ENCODE measurements at places on chromosomes 2 and 18.

- DNase-seq = no peak
Measured at GRCh38 chr2:174004905-174005605, 39.9 kb upstream of the SP3 start.

- no peak for DNase-seq
Measured at GRCh38 chr2:24478243-24478642, 12.8 kb upstream of the NCOA1 start.

GRCh38 chr18:2325308-2325849, 245.9 kb downstream of the METTL4 start:
- no peak for DNase-seq

DNA sequence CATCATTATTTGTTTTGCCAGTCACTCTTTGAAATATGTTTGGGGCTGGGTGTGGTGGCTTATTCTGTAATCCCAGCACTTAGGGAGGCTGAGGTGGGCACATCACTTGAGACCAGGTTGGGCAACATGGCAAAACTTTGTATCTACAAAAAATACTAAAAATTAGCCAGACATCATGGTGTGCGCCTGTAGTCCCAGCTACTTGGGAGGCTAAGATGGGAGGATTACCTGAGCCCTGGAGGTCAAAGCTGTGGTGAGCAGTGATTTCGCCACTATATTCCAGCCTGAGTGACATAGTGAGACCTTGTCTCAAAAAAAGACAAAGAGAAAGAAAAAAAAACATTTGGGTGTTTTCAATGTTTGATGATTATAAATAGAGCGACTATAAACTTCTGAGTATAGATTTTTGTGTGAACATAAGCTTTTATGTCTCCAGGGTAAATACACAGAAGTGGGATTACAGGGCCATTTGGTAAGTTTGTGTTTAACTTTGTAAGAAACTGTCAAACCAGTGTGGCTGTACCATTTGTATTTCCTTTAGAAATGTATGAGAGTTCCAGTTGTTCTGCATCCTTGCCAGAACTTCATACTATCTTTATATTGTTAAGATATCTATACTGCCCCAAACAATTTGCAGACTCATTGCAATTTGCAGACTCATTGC, 15.8 kb downstream of the BIRC6 start:
- no peak for DNase-seq

GRCh38 chr18:12770469-12771219, 67.8 kb downstream of the PSMG2 start:
- DNase-seq = no peak

- DNase-seq = no peak
Measured at GRCh38 chr2:144914622-144915318, 394.9 kb upstream of the ZEB2 start.

DNA sequence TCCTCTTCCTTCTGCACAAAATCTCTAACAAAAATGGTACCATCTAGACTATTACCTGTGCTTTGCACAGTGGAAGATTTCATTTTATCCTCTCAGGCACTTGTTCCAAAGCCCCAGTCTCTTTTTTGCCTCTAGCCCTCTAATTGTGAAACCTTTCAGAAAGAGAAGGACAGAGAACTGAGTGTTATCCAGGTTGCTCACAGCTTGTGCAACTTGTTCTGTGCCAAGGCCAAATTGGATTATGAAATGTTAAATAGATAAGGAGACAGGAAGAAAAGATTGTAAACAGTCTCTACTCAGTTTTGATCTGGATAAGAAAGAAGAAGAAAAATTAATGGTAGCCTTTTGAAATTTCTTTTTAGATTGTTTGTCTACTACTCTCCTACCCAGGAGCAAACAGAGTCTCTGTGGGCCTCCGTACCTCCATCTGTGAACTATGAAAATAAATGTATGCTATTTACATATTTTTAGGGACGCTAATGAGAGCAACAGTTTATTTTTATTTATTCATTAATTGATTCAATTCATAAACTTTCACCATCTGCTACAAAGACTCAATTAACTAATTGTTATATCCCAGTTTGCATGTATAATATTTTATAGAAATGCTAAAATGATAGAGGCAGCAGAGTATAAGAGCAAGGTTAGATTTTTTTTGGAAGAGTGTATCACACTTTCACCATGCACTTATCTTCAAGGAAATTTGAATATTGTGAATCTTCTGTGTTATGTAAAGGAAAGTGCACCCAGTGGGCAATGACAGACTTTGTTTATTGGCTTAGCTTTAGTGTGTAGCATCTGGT, 339.0 kb upstream of the ETAA1 start:
- DNase-seq = peak; percentile 70

DNA sequence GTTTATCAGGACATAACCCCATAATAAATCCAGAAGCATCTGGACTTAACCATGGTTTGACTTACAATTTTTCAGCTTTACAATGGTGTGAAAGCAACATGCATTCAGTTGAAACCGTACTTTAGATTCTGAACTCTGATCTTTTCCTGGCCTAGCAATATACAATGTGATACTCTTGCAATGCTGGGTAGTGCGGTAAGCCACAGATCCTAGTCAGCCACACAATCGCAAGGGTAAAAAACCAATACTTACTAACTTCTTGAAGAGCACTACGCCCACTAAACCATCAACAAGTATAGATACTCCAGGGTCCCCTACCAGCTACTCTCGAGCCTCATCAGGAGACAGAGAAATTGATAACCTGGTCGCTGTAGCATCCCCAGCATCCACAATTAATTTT, 71.0 kb upstream of the CCDC150 start:
- DNase-seq = no peak

- DNase-seq = no peak
Measured at GRCh38 chr2:11777066-11777782, 30.8 kb downstream of the LPIN1 start.

GRCh38 chr2:156087875-156088274, 244.6 kb downstream of the NR4A2 start:
- DNase-seq = no peak

DNA sequence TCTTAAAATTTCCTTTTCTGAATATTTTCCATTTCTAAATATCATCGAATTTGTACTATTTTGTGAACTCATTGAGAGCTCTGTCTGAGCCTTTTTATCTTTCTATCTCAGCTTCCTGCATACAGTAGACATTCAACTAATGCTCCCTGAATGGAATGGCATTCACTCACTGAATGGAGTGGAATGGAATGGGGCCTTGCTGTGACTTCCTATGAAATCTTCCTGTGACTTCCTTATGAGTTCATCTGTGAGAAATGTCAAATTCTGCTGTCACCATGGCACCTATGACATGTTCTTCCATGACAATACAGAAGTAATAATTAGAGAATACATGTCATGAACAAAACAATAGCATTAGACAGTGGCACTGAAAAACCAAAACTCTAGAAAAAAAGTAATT, 199.6 kb downstream of the NR4A2 start:
- DNase-seq = no peak

DNA sequence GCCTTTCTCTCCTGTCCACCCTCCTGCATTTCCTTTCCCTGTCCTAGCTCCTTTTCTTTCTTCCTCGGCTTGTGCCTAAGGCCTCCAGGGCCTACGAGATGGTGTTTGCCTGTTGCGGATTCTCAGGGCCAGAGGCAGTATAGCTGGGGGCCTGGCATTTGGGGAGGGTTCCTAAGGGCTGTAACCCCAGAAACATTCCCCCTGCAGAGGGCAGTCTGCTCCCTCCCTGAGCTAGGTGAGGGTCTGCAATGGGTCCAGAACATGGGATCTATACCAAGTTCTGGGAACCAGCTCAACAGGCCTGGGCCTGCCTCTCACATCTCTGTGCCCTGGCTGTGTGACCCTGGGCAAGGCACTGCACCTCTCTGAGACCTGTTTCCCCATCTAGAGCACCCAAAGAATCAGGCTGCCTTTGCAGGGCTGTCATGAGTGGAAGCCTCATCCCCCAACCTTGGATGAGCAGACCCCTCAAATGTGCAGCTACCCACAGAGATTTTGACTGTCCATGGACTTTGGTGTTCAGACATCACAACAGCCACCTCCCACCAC, 97.5 kb downstream of the GLI2 start:
- no peak for DNase-seq

- no peak for DNase-seq
Measured at GRCh38 chr2:158668001-158668765, 126.9 kb upstream of the DAPL1 start.

- no peak for DNase-seq
Measured at GRCh38 chr18:45657357-45658335, 42.4 kb downstream of the SLC14A2 start.

GRCh38 chr2:15660491-15661294, 69.0 kb downstream of the DDX1 start:
- DNase-seq = no peak

- DNase-seq = no peak
Measured at GRCh38 chr18:62506495-62507143, 16.2 kb upstream of the ZCCHC2 start.

DNA sequence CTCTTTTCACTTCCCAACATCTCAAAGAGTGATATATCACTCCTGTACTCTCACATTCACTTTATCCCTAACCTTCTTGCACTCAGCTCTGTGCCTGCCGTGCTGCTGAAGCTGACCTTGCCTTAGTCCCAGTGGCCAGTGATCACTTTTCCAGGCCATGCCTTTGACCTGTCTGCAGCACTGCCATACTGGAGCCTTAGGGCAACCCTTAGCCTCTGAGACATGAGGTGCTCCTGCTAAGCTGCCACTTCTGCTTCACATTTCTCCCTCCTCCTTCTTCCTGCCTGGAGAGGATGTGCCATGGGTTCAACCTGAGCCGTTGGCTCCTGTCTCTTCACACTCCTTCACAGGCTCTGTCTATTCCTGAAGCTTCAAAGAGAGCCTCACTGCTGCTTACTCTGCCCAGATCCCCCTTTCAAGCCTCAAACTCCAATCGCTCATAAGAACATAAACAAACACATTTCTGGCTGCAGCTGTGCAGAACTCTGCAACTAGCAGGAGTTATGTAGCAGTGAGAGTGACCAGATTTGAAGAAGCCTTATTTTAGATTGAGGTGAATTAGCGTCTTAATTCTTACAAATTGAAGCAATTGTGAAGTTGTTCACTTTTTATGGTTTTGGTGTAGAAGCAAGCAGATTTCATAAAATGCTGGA, 716.2 kb upstream of the FANCL start:
- no peak for DNase-seq

DNA sequence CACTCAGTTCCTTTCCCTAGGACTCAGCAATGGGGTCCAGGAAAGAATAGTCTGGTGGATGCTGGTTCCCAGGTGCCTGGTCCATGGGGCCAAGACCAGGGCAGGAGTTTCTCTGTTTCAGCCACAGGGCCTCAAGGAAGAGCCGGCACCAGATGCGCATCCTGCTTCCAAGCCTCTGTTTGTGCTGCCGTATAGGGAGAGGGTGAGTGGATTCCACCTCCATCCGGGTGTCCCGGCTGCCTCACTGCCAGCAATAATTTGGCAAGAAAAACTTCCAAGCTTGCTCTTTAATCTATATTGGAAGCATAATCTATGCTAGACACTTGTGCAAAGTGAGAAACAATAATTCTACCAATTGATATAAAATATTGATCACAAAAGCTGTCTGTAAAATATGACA, 261.2 kb upstream of the HS6ST1 start:
- no peak for DNase-seq

- DNase-seq = no peak
Measured at GRCh38 chr2:190636361-190636760, 12.5 kb upstream of the NAB1 start.

GRCh38 chr18:23231340-23232021, 96.2 kb downstream of the CABLES1 start:
- DNase-seq = no peak

- DNase-seq = no peak
Measured at GRCh38 chr2:58796239-58796910, 555.2 kb upstream of the FANCL start.

- no peak for DNase-seq
Measured at GRCh38 chr2:66575625-66576310, 140.8 kb downstream of the MEIS1 start.

- DNase-seq = no peak
Measured at GRCh38 chr2:216372761-216373291, 543 bp upstream of the MARCHF4 start.

DNA sequence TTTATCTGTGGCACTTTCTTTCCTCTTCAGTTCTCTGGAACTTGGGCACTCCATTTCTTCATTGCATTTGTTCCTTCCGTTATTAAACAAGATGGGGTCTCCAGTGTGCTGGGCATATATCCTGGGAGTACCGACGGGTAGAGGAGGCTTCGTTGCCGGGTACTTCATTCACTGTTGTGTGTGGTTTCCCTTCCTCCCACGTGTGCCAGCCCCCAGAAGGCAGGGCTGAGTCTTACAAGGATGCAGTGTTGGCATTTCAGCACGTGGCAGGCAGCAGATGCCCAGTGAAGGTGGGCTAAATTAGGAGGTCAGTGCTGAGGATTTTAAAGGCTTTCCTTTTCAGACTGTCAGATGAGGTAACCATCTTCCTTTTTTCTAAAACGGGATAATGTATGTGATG, 58.6 kb downstream of the MGAT5 start:
- no peak for DNase-seq

- DNase-seq = no peak
Measured at GRCh38 chr2:135255208-135255607, 203.1 kb downstream of the RAB3GAP1 start.

GRCh38 chr2:99085421-99085820, 56.1 kb upstream of the C2orf15 start:
- peak; percentile 20 for DNase-seq

GRCh38 chr2:10554961-10555809, 107.1 kb upstream of the ODC1 start:
- no peak for DNase-seq

DNA sequence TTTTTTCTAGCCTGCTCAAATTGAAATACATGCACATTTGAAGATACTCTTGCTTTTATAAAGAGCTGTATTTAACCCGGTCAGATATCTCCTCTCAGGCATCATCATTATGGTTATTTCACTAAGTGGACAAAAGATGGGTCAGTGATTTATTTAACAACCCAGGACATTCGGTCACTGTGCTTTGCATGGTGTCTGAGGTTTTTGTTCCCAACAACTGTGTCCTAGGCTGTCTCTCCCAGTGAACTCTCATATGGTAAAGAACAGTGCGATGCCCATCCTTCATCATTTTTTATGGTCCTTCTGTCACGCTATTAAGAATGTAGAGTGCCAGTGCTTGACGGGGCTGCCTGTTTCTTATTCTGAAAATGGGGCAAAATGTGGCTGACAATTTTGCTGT, 372.4 kb downstream of the PTPRM start:
- DNase-seq = no peak

DNA sequence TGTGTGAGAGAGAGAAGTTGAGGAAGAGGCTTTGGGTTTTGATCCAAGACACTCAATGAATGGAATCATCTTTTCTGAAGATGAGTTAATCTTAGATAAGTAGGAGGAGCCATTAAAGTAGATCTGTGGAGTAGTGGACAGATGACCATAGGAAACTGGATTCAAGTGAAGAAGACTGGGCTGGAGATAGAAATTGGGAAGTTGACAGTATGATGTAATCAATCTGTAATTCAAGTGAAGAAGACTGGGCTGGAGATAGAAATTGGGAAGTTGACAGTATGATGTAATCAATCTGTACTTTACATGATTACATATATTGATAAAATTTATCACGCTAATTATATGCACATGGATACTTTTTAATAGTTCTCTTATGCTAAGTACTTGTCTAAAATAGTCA, 92.8 kb downstream of the PHLPP1 start:
- DNase-seq = no peak

DNA sequence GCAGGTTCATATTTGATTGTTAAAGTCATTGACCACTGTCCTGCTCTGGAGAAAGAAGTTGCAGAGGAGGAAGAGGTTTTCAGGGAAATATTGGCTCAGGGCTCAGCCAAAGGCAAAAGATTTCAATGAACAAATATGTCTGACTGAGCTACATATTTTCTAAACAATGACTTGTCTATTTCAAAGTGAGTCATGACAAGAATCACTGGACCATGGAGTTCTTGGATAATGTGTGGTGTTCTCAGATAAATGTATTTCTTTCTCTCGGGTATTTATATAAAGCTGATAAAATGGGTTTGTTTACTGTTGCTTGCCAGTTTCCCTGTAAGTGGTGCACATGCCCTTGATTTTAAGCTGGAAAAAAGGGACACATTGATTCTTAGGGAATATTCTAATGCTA, 34.3 kb upstream of the RMP24 start:
- no peak for DNase-seq
